ENCODE measurements at places on chromosomes 2 and 18. TPM values are rescaled to one million over a fixed set of nuclear protein-coding genes. Genes with fewer than 3 reads are reported as not detected.

- DNase-seq = no peak
These were observed 1351.3 kb upstream of the CHAC2 start for GRCh38 chr2:52416340-52416739.

GRCh38 chr2:54224997-54225396 lies 31.0 kb downstream of the TSPYL6 start:
- no peak for DNase-seq

DNA sequence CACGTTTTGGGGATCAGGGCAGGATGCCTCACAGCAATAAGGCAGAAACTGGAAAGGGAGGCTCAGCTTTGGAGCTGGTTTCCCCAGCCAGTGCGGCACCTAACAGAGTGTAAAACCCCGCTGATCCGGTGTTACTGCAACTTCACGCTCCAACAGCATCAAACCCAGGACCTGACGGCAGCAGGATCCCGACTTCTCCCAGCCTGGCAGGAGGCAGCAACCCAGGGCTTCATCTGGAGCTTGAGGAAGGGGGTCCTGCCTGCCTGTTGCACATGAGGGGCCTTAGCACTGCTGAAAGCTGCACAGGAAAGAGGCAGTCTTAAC lies 209.8 kb downstream of the MGAT5 start:
- DNase-seq = peak; percentile 69

- no peak for DNase-seq
These were observed 41.2 kb upstream of the KLF11 start for GRCh38 chr2:10002109-10002508.

DNA sequence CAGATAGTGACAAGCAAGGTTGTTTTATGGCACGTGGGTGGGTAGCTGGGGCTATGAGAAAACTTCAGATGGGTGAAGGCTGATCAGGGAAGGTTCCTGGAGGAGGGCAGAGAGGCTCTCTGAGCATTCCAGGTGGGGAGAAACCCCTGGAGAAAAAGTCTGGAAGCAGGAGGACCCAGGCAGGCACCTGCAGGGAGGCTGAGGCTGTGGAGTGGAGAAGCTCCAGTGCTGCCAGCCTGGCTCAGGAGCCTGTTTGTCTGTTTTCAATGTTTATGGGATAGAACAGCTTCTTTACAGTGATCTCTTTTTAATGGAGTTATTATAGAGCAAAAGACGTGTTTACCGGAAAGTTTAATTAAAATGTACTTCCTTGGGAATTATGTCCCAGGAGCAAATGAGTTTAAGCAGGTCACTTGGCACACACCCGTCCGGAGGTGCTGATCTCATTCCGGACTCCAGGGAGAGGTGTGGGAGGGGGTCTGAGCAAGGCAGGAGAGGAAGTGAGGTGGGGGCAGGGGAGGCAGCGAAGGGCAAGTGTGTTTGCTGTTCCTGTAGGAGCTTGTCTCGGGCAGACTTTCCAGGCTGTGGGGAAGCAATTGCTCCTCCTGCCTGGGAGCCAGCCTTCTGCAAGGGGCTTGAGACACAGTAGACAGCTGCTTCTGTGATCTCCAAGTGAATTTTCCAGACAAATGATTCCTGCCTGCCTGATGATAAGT lies 239.5 kb downstream of the MYCN start:
- no peak for DNase-seq

- DNase-seq = no peak
These were observed 8.3 kb downstream of the ARHGAP28 start for GRCh38 chr18:6737833-6738232.

- DNase-seq = no peak
These were observed 172.1 kb downstream of the NEDD4L start for GRCh38 chr18:58216071-58216481.

DNA sequence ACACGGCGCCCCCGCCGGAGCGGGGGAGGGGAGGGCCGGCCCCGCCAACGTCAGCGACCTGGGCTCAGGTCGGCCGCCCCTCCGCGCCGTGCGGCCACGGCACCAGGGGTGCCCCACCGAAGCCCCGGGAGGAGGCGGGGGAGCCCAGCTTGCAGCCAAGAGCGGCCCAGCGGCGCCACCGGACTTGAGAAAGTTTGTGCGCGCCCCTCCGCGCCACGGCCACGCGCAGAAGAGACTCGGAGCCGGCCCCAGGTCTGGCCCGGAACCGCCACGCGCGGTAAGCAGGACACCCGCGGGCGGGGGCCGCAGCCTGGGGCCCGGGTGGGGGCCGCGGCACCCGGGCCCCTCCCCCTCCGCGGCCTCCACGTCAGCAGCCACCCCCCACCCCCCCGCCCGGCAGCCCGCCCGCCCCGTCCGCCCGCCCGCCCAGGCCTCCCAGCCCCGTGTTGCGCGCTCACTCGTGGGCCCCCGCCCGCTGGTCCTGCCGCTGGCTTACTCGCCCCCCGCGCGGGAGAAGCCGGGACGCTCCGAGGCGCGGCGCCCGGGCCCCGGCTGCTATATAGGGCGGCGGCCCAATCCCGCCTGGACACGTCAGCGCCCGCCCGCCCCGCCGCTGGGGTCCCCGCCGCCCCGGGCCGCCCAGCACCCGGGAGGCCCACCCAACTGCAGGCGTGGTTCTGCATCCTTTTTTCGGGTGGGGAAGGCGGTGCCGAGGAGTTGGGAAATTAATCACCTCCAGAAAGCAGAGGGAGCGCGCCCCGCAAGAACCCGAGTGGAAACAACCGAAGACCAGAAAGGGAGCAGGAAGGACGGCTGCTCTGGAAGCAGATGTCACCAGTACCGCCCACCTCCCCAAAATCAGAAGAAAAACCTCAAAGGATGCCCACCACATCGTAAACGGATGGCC lies 42.9 kb downstream of the HDLBP start:
- DNase-seq = peak; percentile 88

GRCh38 chr2:188751816-188752215 lies 222.4 kb upstream of the COL3A1 start:
- no peak for DNase-seq

KHK gene
- total RNA-seq = 2.4 TPM

ANKRD30B gene
- not detected for total RNA-seq

SPDYA gene
- 1.2 TPM for total RNA-seq

EMILIN2 gene
- total RNA-seq = 2.8 TPM

CFAP53 gene
- total RNA-seq = 0.78 TPM
